ENCODE measurements at places on chromosomes 2 and 18.

GRCh38 chr2:144753416-144753815, 233.5 kb upstream of the ZEB2 start:
- no peak for DNase-seq

GRCh38 chr2:85439986-85440385, 21.5 kb downstream of the SH2D6 start:
- DNase-seq = no peak

GRCh38 chr2:43453179-43454170, 142.4 kb downstream of the THADA start:
- no peak for DNase-seq

- DNase-seq = peak; percentile 34
These were observed 108.8 kb upstream of the TRIB2 start for GRCh38 chr2:12607971-12608370.
